Activated CD4-positive, alpha-beta T cell treated with anti-CD3 and anti-CD28 coated beads for 1 hour (primary cell): ENCODE measurements at places on chromosomes 2 and 18.

GRCh38 chr2:36534275-36534799 is 63.6 kb downstream of the FEZ2 start:
- no peak for DNase-seq

DNA sequence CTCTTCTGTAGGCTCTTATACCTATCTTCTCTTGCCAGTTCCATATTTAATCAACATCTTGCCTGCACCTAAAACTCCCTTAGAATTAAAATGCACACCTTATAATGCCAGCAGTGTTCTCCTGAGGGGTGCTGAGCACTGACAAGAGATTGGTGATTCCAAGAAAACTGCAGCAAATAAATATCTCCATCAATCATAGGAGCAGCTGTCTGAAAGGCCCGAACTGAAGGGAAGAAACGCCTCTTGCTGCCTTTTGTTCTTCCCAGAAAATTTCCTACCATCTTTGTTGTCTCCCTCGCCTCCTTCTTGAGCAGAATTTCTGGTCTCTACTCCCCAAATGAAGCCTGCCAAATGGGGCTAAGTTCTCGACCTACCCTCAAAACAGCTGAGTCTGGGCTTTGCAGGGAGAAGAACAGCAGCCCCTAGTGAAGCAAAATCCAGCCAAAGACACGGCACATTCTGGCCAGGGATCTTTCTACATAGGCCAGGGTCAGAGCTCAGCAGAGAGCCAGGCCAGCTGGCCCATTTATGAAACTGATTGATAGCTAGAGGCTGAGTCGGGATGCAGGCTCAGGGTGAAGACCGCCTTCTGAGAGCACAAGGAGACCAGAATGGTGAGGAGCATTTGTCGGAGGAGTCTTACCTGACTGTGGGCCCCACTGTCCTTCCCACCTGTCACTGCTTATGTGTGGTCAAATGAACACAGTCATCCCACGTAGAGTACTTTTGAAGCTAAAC is 20.4 kb upstream of the TMEM247 start:
- no peak for DNase-seq

DNA sequence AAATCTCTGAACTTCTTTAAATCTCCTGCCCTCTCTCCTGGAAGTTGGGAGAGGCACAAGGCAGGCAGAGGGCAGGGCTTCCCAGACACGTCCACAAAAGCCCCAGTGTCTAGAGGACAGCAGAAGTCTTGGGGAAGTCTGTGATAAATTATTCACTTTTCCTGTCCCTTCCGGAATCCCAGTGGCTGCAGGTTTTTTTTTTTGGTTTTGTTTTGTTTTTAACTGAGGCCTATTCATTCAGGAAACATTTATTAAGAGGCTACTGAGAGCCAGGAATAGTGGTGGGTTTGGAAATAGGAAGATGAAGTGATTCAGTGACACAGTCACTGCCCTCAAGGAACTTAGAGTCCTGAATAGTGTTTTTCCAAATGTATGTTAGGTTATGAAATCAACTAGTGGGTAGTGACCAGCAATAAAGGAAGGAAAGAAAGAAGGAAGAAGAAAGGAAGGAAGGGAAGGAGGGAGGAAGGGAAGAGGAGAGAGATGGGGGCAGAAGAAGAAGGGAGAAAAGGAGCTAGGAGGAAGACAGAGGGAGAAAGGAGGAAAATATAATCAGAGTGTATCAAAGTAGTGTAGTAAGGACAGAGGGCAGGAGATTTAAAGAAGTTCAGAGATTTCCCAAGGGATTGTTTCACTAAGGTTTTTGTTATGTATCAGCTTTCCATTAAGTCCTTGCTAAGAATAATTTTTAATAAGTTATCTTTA is 98.9 kb upstream of the ZFP36L2 start:
- no peak for DNase-seq

DNA sequence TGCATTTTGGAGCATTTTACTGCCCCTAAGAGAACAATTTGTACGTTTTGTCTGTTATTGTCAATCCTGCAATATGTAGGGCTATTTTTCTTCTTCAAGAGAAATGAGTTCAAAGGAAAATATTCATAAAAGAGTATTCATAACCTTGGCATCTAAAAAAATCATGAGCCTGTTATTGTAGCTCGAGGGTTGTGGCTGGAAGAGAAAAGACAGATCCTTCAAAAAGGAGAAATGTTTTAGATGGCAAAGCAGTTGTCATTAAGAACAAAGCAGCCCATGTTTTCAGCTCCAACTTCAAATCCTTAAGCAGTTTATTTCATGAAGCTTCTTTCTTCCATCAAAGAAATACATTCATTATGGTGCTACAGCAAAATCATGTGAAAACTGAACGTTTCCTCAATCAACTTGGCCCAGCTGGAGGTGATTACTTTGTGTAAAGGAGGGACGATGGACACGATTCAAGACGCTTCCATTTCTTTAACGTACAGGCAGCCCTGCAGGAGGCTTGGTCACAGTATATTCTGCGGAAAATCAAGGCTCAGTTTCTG is 31.4 kb downstream of the QPCT start:
- DNase-seq, result no peak

DNA sequence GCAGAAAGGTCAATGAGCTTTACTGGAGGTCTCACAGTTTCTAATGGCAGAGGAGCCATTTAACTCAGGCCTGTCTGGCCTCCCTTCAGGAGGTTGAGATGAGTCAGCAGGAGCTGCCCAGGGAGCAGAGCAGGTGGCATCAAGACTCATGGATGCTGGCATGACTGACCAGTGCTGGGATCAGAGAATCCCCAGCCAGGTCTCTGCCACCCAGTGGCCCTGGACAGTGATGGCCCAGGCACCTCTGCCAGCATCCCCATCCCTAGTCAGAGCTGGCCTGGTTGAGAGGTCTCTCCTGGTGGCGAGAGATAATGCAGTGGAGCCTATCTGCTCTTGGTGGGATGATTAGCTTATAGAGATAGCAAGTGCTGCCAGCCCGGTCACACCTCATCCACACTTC is 43.1 kb downstream of the GYPC start:
- no peak for DNase-seq

GRCh38 chr2:96304606-96305005 is 740 bp downstream of the SNRNP200 start:
- DNase-seq, result no peak

DNA sequence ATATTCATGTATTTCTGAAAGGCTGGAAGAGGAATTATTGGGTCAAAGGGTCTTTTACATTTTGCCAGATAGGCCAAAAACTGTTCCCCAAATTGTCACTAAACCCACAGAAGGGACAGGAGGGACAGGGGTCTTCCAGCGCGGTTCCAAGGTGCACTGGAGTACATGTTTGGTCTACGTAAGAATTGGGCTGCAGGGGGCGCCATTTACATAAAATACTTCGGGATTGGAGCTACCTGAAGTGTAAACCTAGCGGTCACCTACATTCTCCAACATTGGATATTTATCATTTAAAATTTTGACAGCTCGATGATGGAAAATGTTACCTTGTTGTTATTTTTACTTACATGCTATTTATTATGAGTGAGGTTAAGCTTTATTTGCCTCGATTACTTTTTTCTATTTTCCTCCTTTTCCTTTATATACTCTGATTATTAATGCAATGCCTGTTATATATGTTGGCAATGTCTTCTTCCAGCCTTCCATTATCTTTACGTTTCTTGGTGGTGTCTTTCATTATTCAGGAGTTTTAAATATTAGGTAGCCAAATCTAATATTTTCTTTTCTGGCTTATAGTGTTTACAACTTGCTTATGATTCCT is 43.0 kb upstream of the RAB6C start:
- DNase-seq, result no peak

DNA sequence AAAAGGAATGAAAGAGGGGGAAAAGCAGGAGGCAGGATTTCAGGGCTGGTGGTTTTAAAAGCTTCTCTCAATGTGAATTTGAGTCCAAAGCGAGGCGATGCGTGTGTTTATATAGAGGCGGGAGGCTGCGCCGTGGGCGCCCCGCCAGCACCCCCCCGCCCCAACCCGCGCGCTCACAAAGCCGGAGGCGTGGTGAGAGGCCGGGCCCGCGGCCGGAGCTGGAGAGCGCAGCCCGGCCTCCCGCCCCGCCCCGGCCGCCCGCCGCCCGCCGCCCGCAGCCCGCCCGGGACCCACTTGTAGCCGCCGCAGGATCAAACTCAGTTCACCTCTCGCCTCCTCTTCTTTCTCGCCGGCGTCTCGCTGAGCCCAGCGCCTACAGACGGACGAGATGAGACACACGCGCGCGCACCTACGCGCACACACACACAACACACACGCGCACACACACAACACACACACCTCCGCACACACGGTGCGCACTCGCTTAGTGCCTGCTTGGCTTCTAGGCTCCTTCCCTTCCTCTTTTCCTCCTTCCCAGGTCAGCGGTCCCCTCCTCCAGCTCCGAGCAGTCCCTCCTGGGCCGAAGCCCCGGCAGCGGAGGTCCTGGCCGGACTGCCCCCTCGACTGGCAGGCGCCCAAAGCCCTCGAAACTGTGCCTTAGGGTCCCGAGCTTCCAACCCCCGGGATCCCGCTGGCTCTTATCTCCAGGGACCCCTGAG is 1.3 kb upstream of the CYP26B1 start:
- DNase-seq, result peak; percentile 7

DNA sequence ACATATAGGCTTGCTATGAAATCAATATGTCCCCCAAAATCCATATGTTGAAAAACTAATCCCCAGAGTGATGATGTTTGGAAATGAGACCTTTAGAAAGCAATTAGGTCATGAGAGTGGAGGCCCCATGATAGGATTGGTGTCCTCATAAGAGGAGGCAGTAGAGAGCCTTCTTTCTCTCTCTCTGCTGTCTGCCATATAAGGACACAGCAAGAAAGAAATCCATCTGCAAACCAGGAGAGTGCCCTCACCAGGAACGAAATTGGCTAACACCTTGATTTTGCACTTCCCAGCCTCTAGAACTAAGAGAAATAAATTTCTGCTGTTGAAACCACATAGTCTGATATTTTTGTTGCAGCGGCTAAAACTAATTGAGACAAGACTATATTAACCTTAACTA is 89.5 kb downstream of the NBAS start:
- DNase-seq, result no peak

- DNase-seq, result no peak
Observed at GRCh38 chr2:232282508-232283055, 96.0 kb upstream of the ALPP start.

DNA sequence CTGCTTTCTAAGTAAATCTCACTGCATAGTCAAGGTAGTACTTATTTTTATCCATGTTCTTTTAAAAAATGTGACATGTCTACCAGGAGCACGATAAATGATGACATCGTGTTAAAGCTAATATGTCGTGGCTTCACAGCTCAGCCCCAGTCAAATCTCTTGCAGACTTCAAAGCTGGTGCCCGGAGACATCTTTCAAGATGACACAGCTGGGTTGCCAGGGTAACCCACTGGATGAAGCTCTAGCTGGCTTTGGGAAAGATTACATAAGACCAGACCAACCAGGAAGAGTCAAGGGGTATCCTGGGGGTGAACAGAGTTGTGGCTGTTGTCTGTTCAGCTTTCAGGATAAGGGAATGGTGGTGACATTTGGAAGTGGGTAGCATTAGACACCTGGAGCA is 67.8 kb downstream of the VSNL1 start:
- DNase-seq, result no peak

DNA sequence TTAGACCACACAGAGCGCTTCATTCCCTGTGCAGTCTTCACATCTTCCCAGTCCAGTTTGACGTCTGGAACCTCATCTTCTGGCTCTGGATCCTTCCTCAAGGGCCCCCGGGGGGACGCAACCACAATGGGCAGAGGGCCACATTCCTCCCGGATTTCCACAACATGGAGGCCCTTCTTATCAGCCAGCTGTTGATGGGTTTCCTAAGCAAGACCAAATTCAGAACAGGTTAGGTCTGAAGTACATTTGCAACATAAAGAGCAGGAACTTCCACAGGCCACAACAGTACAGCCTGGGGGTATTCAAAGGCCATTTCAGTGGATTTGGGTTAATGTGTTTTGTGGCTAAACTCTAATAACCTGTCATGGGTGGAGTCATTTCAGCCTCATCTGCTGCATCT is 34.2 kb downstream of the MRPS5 start:
- no peak for DNase-seq

DNA sequence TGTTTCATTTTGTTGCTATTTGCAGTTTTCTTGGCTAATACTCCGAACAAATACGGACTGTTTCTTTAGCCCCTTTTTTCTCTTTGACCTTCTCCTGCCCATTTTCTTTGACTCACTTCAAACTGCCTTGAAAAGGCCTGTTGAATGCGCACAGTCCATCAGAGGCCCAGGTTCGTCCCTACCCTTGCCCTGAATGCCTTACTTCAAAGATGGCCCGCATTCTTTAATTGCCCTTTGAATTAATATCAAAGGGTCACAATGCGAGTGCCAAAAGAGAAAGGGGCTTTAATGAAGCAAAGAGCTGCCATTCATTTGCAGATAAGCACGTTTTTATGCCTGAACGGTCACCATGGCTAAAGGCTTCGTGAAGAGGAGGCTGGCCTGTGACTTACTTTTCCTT is 29.7 kb downstream of the PAX3 start:
- DNase-seq, result no peak

- no peak for DNase-seq
Observed at GRCh38 chr2:28695245-28695647, 56.4 kb upstream of the PPP1CB start.

DNA sequence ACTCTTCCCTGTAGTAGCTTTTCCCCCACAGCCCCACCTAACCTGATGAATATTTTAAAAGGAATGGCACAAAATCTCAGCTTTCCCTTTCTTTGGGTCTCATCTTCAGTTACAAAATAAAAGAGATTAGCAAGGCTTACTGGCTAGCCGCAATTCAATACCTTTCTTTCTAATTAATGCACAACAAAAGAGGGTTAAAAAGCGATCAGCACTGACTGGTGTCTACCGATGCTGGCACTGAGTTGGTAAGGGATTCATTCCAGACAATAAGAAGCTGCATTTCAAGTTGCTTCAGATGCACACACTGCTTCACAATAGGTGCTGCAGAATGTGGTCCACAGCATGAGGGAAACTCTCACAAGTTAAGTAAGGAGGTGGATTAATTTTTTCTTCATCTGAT is 41.9 kb downstream of the HDHD2 start:
- no peak for DNase-seq
